ENCODE measurements at places on chromosomes 1 and 21.

DNA sequence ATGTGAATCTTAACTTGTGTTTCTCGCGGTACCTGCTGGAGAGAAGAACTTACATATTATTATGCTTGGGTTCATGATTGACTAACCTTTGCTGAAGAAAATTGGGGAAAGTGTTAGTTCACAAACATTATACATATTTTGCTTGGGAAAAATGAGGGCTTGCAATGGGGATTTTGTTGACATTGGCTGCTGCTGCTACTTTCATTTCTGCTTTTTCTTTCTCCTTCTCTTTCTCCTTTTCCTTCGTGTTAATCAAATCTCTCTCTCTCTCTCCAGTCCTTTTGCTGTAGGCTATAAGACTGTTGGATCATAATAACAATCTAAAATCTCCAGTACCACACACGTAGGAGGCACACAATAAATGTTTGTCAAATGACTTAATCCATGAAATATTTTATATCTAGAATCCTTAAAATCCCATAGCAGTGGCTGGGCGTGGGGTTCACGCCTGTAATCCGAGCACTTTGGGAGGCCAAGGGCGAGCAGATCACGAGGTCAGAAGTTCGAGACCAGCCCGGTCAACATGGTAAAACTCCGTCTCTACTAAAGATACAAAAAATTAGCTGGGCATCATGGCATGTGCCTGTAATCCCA, 23.0 kb downstream of the IRF2BP2 start:
- no peak for DNase-seq

- DNase-seq = no peak
Observed at GRCh38 chr1:180786624-180787023, 126.1 kb upstream of the KIAA1614 start.

GRCh38 chr1:220999872-221000863, 120.9 kb downstream of the HLX start:
- DNase-seq = no peak

- DNase-seq = no peak
Observed at GRCh38 chr1:204113896-204114295, 37.9 kb downstream of the ETNK2 start.

GRCh38 chr1:232614811-232615210, 15.1 kb downstream of the SIPA1L2 start:
- DNase-seq = no peak

DNA sequence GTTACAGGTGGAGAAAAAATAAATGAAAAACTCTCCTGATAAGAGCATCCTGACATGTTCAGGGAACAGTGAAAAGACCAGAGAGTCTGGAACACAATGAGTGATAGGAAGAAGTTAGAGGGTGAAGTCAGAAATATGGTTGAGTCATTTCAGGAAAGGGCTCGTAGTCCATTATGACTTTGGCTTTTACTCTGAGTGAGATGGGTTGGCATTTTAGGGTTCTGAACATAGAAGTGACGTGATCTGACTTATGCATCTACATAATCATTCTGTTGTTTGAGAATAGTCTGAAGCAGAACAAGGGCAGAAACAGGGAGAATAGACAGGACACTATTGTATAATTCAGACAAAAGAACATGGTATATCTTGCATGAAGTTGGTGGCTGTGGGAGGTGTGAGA, 5.8 kb downstream of the HMCN1 start:
- DNase-seq = no peak

- peak; percentile 56 for DNase-seq
Observed at GRCh38 chr1:203629507-203630082, 3.0 kb downstream of the ATP2B4 start.

GRCh38 chr21:41916888-41917433, 36.9 kb downstream of the C2CD2 start:
- DNase-seq = no peak

DNA sequence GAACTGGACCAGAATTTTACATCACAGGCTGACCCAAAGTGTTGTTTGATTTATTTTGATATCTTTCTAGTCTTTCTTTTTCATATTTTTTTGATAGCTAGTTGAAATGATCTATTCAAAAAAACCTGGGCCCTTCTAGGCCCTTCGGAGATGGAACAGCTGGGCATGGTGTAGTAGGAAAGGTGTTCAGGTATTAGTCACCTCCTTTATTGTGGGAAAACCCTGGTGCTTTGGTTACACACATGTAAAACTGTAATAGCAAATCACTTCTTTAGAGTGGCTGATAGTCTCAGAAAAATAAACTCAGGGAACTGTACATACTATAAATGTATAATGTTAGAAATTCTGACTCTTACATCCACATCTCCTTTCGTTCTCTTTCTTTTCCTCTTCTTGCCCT, 234.5 kb downstream of the PLA2G4A start:
- no peak for DNase-seq

DNA sequence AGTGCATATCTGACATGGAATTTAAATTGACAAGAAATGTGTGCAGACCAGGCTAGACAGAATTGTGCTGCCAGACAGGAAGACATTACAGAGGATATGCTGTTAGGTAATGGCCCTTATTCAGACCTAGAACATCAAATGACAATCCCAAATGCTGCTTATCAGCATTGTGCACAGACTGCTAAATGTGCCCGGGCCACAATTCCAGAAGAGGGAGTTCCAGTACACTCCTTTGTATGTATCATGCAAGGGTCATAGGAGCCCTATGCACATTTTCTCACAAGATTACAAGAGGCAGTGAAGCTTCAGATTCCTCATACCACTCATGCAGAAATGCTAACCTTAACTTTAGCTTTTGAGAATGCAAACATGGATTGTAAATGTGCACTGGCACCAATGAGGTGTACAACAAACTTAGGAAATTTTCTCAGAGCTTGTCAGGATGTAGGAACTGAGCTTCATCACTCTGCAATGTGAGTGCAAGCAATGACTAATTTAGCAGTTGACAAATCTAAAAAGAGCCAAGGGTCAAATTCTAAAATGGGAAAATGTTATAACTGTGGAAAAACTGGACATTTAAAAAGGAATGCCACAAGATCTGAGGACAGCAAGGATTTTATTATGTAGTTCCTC, 273.5 kb downstream of the COL11A1 start:
- DNase-seq = no peak

GRCh38 chr1:175277783-175278733, 85.5 kb upstream of the KIAA0040 start:
- no peak for DNase-seq

- DNase-seq = no peak
Observed at GRCh38 chr1:174262349-174263241, 103.3 kb downstream of the RABGAP1L start.
